ENCODE measurements at places on chromosomes 1 and 21. TPM values are rescaled to one million over a fixed set of nuclear protein-coding genes. Genes with fewer than 3 reads are reported as not detected.
A peak's percentile ranks its signal among the peaks of the same experiment; 100 is the strongest.

VHLL gene
- not detected for total RNA-seq

GRCh38 chr1:21956720-21957552, 19.8 kb upstream of the HSPG2 start:
- no peak for DNase-seq

TMEM200B gene
- 13.0 TPM for total RNA-seq

DNA sequence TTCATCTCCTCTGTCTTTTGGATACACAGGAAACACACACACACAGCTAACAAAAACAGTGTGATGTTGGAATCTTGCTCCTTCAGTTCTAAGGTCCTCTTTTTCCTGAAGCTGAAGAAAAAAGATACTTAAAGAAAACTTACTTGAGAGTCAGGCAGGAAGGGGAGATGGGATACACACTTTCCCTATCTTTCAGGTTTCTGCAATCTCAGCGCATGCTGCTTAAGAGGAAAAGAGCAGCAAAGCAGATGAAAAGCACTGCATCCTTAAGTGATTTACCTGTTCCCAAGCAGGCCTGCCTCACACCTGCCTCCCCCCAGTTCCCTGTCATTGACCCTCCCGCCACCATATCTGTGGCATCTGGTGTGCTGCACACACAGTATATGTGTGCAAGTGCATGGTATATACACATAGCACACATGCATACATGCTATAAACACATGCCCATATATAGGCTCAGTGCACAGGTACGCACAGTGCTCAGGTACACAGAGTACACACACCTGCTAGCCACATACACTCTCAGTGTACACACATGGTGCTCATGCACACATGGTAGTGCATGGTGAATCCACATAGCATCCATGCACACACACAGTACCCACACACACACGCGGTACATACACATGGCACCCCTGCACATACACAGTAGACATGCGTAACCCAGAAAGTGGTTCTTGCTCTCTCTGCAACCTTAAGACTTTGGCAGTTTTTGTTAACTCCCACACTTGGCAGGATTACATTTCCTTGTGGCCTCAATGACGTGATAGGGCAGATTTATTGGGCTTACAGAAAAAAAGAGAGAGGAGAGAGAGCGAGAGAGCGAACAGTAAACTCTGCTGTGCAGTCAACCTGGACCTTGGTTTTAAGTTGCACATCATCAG, 166.9 kb downstream of the TOMM20 start:
- DNase-seq = peak; percentile 81

DNA sequence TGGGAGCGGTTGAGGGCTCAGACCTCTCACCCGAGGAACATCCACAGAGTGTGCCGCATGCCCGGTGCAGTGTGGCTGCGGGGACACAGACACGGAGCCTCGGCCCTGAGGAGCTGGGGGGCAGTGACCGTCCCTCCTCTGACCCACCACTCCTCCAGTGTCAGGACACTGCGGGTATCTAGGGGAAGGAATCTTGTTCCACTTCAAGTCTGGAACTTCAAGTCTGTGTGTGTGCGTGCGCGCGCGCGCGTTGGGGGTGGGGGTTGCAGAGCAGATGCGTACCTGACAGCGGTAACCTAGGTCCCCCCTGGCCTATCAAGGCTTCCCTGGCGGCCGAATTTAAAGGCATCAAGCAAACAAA, 17.3 kb downstream of the PCSK9 start:
- no peak for DNase-seq

- no peak for DNase-seq
Measured at GRCh38 chr21:46098303-46099141, 610 bp downstream of the COL6A2 start.

GRCh38 chr1:100734676-100735075, 15.1 kb downstream of the VCAM1 start:
- peak; percentile 49 for DNase-seq

DNA sequence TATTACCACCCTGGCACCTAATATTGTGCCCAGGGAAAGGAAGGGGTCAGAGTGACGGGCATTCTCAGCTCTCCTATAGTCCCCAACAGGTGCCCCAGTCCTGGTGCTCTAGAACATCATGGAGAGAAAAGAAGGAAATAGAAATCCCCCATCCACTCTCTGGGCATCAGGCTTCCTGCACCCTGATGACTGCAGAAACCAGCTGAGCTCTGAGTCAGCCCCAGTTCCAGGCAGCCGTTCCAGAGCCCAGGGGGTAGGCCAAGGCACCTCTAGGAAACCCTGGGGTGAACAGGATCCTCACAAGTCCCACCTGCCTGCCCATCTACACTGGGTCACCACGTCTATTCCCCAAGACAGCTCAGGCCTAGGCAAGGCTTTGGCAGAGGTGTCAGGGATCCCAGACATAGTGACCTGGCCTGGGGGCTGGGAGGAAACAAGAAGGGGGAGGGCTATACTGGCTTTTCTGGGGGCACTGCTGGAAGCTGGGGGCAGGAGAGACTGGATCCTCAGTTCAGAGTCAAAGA, 709 bp downstream of the NECTIN4 start:
- DNase-seq = peak; percentile 37

- no peak for DNase-seq
Measured at GRCh38 chr1:53068314-53069099, 6.5 kb downstream of the PODN start.

DNA sequence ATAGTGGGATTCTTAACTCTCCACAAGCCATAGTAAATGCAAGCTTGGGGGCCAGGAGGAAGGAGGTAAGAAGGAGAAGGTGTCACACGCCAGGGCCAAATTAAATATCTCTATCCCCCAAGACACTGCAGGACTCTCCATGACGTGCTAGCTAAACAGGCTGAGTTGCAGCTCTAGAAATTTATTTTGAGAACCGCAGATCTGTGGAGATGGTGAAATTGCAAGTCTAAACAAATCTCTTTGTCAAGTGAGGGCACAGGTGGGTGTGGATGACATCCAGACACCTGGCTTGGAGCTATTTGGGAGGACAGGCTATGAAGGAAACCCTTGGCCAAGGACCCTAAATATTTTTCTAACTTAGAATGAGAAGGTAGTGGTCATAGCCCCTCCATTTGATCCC, 39.5 kb upstream of the USP1 start:
- DNase-seq = no peak

- peak; percentile 16 for DNase-seq
Measured at GRCh38 chr1:172820475-172821158, 161.7 kb downstream of the FASLG start.

- no peak for DNase-seq
Measured at GRCh38 chr1:24392982-24393650, 20.5 kb downstream of the STPG1 start.

- no peak for DNase-seq
Measured at GRCh38 chr21:25691976-25692375, 42.7 kb downstream of the ATP5PF start.

TRIM17 gene
- total RNA-seq = not detected

DNA sequence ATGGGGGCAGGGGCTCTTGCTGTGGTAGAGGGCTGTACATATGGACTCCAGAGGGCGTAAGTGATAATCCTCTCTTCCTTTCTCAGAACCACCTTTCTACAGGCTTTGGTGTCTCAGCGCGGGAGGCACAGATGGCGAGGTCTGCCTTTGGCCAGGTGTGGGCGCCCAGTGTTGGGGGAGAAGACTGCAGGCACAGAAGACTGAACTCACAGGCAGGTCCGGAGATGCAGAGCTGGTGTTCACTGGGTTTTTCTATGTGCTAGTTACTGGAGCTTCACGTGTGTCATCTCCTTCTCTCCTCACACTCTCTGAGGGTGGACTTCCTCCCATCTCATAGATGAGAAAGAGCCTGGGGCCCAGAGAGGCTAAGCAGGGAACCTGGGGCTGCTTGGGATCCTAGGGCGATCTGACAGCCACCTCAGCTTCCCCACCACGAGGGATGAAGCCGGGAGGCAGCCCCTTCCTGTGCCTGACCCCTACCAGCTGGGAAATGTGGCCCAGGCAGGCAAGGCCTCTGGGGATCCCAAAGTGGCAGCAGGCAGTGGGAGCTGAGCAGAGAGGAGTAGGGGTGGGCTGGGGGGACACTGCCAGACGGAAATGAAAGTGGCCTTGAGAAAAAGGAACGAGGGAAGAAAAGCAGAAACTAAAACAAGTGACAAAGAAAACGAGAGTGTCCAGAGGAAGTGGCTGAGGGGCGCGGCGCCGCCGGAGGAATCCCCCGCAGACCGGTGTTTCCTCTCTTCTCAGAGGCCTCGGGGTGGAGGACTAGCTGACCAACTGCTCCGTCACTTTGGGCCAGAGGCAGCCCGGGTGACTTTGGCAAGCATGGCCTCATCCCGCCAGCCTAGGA, 191.6 kb downstream of the HIVEP3 start:
- no peak for DNase-seq

GRCh38 chr1:13878021-13878420, 178.0 kb downstream of the PRDM2 start:
- no peak for DNase-seq

- peak; percentile 98 for DNase-seq
Measured at GRCh38 chr1:193115629-193116227, 6.1 kb upstream of the CDC73 start.

DNA sequence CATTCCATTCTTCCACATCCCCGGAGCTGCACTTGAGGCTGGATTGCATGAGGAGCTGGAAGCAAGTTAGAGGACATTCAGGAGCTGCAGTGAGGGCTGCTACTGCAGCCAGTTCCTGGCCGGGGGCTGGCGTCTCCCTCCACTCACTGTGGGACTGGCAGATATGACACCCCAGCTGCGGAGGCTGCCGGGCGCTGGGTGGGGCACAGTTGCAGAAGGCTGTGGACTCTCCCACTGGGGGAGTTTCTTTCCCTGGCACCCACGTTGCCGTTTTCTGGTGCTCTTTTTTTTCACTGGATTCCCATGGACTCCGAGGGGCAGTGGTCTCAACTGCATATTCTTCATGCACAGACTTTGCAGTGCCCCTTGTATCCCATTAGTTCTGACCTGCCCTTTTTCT, 351.1 kb upstream of the AJAP1 start:
- no peak for DNase-seq

CLEC20A gene
- not detected for total RNA-seq

DNA sequence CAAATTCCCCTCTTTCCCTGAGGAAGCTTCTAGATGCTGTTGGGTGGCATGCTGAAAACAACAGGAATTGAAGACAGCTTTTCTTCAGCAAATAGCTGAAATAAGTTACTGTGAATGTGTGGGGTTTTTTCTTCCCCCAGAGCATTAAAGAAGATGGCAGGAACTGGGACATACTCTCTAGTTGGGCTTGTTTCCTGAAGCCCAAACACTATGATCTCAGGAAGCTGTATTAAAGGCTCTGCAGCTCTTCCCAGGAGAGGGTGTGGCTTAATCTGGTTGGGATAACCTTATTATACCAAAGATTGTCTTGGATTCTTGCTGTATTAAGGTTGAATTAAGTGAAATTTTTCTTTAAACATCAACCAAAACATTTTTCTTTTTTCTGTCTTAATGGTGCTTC, 64.9 kb upstream of the LMO4 start:
- DNase-seq = no peak

MYCL gene
- 0.27 TPM for total RNA-seq

DNA sequence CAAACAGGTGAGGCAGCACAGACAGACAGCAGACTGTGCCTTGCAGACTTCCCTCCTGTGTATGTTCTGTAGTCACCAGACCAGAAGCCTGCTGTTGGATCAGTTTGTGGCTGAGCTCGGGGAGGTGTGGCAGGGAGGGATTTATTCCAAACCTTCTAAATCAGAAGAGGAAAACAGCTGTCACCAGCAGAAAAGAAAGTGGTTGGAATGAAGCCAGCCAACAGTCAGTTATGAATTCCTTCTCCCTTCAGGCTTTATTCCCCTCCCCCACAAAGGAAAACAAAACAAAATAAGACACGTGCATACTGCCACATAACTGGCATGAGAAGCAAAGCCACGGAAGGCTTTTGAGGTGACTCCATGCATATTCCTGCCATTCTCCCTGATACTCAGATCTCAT, 19.0 kb upstream of the PIGV start:
- peak; percentile 88 for DNase-seq

DNA sequence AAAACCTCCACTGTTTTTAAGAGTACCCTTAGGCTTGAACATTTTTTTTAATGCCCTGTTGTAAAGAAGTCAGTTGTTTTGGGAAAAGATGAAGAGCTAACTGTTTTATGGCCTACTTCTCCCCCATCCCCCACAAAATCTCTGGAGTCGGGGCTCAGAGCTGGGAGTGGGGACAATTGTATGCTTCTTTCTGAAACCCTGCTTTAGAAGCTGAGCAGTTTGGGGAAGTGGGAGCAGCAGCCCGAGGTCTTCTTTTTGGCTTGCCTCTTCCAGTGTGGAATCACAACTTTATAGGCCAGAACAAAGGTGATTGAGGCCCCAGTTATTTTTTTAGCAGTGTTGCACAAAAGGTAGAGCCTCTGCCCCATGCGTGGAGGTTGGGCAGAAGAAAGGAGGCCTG, 25.2 kb downstream of the PPP2R5A start:
- DNase-seq = no peak

MTR gene
- 38.4 TPM for total RNA-seq

- DNase-seq = no peak
Measured at GRCh38 chr1:9448132-9449109, 90.8 kb upstream of the SLC25A33 start.

DNA sequence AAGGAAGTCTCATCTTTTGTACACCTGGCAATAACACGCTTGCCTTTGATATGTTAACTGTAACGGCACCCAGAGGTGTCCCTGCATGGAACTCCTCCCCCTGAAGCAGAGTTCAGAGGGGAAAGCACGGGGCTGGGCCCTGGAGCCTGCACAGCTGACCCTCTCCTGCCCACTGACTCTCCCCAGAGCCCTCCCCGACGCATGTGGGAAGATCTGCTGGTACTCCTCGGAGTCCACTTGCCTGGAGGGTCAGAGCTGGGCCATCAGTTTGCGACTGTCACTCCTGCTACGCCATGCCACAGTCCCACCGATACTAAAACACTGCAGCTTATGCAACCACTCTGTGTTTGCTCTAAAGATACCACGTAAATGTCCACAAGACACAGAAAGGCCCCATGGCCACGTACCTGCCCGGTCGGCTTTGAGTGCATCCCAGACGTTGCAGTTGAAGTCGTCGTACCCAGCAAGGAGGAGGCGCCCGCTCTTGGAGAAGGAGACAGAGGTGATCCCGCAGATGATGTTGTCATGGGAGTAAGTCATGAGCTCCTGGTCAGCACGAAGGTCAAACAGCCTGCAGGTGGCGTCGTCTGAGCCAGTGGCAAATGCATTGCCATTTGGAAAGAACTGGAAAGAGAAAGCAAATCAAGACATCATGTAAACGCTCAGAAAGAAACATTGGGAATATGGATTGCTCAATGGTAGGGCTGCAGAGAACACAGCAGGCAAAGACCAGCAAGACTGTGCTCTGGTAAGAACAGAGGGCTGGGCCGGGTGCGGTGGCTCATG, 10.6 kb upstream of the NADK start:
- DNase-seq = no peak

ST7L gene
- 26.3 TPM for total RNA-seq

- DNase-seq = no peak
Measured at GRCh38 chr1:58919959-58920321, 136.1 kb upstream of the JUN start.

GSTM5 gene
- 8.3 TPM for total RNA-seq

GRCh38 chr1:21499283-21499950, 9.8 kb upstream of the ALPL start:
- DNase-seq = no peak
